ENCODE measurements at places on chromosomes 13 and 19.

GRCh38 chr19:31504221-31504620 lies 155.0 kb upstream of the TSHZ3 start:
- DNase-seq: no peak

GRCh38 chr19:48982280-48982679 lies 10.8 kb downstream of the GYS1 start:
- no peak for DNase-seq

- DNase-seq: no peak
Observed at GRCh38 chr19:11286312-11286974, 9.5 kb upstream of the TSPAN16 start.

DNA sequence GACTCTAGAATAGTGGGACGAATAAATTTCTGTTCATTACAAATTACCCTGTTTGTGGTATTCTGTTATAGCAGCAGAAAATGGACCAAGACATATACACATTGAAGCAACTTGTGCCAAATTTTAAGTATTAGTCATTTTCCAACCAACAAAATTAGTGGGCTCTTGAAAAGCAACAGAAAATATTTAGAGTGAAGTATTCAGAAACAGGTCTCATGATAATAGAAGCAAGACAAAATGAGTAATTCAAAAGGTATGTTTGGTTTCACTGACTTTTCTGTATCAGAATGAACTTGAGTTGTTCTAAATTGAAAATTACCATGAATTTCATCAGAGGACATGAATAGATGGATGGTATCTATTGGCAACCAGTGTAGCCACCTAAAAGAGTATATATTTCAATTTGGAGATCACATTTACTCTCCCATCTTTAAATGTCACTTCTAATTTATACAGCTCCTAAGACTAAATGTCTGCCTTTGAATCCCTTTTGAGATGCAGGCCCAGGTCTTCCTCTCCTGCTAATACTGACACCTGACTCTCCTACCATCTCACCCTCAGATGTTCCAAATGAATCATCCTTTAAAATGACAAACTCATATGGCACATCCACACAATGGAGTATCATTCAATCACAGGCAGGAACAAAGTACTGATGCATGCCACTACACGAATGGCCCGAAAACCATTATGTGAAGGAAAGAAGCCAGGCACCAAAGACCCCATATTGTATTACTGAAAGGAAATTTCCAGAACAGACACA lies 40.7 kb upstream of the DOCK9 start:
- DNase-seq: no peak

- DNase-seq: no peak
Observed at GRCh38 chr13:41668130-41668757, 210.9 kb downstream of the RGCC start.

- no peak for DNase-seq
Observed at GRCh38 chr13:41673640-41674039, 216.3 kb downstream of the RGCC start.

DNA sequence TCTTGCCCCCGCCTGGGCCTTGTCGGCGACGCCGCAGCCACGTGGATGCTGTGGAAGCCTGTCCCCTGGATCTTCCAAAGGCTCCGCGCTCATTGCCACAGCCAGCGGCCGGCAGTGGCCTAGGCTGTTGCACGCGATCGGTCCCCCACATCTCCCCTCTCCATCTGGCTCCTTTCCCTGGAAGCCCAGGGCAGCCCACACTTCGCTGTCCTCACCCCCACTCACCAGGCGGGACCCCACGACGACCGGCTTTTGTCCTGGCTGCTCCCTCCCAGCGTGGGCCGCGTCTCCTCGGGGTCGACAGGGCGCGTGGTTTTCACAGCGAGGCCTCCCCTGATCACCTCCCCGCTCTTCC lies 605 bp upstream of the TEX30 start:
- DNase-seq: no peak

GRCh38 chr13:100630555-100630954 lies 42.0 kb upstream of the GGACT start:
- DNase-seq: no peak

GRCh38 chr13:110346661-110347067 lies 39.6 kb downstream of the COL4A2 start:
- DNase-seq: no peak

DNA sequence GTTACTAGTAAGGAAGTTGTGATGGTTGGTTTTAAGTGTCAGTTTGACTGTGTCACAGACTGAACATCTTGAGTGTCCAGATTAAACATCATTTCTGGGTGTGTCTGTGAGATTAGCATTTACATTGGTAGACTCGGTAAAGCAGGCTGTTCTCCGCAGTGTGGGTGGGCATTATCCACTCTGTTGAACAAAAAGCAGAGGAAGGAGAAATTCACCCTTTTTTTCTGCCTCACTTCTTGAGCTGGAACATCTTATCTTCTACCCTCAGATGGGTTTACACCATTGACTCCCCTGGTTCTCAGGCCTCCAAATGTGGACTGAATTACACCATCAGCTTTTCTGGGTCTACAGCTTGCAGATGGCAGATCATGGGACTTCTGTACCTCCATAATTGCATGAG lies 63.7 kb upstream of the ZDHHC20 start:
- DNase-seq: no peak

GRCh38 chr13:19074519-19074918 lies 107.1 kb downstream of the TUBA3C start:
- no peak for DNase-seq

DNA sequence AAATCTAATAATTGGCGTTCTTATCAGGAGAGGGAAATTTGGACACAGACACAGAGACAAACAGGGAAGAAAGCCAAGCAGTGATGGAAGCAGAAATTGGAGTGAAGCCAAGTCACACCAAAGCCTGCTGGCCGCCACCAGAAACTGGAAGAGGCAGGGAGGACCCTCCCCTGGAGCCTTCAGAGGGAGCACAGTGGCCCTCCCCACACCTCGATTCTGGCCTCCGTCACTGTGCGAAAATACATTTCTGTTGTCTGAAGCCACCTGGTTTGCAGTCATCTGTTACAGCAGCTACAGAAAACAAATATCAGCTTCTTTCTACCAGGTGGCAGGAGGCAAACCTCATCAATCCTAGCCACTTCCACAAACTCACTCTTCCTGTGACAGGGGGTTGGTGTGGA lies 8.3 kb upstream of the TLE6 start:
- DNase-seq: no peak

DNA sequence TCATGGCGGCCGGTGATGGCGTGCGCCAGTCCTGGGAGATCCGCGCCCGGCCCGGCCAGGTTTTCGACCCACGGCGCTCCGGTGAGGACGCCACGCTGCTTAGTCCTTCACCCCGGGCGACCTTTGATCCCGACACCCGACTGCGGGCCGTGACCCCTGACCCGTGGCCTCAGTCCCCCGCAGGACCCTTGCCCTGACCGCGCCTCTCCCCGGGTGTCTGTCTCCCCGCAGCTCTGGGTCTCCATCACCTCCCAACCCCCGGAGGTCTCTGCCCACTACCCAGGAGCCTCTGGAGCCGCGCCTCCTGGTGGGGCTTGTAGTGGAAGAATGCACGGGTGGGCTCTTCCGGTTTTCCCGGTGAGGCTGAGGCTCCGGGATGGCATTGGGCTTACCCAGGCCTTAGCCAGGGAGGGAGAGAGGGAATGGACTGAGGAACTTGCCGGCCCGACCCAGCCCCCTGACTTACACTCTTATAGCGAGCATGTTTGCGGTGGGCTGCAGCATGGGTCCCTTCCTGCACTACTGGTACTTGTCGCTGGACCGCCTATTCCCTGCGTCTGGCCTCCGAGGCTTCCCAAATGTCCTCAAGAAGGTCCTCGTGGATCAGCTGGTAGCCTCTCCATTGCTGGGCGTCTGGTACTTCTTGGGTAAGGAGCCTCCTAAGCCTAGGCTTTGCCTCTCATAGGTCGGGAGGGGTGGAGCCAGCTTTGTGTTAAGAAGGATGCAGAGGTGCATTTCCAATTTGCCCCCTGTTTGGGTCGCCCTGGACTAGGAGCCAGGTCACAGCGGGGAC lies 566 bp downstream of the MPV17L2 start:
- no peak for DNase-seq

- DNase-seq: no peak
Observed at GRCh38 chr19:58354478-58355030, 1.3 kb upstream of the A1BG start.

All from stimulated activated naive CD4-positive, alpha-beta T cell treated with Interleukin-2 at 50 U/mL for 16 hours (primary cell).